Dermis microvascular lymphatic vessel endothelial cell (primary cell): ENCODE measurements at places on chromosomes 6 and 20.

GRCh38 chr20:40493071-40493470, 196.0 kb downstream of the MAFB start:
- no peak for DNase-seq

GRCh38 chr6:33592595-33593413, 12.7 kb upstream of the BAK1 start:
- no peak for DNase-seq

DNA sequence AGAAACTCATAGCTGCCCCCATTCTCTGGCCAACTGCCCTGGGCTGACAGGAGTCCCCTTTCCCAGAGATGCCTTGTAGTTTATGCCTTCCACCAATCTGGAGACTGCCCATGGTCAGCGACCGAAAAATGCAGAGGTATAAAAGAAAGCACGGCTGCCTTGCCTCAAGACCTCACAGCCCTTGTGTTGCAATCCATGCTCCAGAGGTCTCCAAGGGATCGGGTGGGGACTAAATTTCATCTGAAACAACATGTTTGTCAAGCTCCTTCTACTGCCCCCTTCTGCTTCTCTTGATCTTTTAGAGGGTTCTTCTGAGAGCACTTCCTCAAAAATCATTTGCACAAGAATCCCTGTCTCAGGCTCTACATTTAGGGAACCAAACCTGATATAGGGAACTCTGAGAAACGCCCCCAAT, 128.8 kb downstream of the PLCB1 start:
- DNase-seq, result no peak

DNA sequence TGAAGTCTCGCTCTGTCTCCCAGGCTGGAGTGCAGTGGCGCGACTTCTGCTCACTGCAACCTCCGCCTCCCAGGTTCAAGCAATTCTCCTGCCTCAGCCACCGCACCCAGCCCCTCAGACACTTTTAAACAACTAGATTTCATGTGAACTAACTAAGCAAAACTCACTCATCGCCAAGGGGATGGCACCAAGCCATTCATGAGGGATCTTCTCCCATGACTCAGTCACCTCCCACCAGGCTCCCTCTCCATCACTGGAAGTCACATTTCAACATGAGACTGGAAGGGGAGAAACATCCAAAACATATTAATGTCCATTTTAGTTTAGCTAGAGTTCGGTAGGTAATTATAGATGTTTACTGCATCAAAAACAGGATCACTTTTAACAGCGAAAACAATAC, 95.9 kb upstream of the PRL start:
- no peak for DNase-seq

GRCh38 chr20:58751979-58752378, 59.4 kb downstream of the NPEPL1 start:
- no peak for DNase-seq

DNA sequence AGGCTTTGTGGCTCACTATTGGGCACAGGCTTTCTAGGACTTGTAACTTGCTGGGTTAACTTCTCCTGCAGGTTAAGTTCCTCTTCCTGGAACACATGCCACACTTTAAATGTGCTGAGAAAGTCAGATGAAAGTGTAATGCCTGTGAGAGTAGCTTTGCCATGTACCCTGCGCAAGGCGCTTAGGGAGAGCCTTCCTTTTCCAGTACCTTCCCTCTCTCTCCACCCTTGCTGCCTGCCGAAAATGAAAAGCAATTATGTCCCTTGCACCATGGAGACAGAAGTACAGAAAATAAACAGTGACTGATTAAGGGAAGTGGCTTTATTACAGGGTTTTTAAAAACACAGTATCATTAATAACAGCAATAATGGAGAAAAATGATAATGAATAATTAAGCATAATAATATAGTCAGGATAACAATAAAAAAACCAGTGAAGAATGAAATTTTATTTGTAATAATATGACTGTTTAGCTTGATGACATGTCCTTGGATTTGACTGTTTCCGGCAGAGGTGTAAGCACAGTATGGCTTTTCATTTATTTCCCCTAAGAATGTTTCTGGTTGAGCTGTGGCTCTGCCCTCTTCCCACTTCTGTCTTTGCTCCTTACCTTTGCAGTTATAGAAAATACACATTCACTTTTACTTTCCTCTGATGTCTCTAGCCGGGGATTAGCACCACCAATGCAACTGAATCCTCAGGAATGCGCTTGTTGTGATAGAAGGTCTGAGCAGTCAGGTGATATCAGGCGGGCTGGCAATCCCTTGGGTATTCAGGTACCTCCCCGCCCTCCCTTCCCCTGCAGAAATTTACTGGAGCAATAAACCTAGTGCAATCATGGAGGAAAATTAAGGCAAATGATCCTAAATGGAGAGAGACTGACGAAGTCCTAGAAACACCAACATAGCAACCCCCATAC, 472.3 kb upstream of the CITED2 start:
- no peak for DNase-seq

DNA sequence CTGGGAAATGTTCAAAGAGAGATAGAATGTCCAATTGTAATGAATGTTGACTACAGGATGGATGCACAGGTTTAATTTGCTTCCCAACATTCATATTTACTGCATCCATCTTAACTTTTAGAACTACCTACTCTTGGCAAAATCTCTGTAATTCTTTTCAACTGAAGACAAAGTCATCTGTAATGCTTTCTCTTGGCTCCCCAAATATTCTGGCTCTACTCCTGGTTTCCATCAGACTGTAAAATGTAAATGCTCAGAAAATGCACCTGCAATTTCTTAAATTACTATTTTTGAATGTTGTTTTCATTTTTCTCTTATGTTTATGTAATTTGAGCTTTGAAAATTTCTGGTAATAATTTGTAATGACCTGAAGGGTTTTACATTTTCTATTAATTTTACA, 480.8 kb upstream of the IMPG1 start:
- DNase-seq, result no peak

- DNase-seq, result no peak
These were observed 797 bp upstream of the ZNF133 start for GRCh38 chr20:18287546-18287914.

DNA sequence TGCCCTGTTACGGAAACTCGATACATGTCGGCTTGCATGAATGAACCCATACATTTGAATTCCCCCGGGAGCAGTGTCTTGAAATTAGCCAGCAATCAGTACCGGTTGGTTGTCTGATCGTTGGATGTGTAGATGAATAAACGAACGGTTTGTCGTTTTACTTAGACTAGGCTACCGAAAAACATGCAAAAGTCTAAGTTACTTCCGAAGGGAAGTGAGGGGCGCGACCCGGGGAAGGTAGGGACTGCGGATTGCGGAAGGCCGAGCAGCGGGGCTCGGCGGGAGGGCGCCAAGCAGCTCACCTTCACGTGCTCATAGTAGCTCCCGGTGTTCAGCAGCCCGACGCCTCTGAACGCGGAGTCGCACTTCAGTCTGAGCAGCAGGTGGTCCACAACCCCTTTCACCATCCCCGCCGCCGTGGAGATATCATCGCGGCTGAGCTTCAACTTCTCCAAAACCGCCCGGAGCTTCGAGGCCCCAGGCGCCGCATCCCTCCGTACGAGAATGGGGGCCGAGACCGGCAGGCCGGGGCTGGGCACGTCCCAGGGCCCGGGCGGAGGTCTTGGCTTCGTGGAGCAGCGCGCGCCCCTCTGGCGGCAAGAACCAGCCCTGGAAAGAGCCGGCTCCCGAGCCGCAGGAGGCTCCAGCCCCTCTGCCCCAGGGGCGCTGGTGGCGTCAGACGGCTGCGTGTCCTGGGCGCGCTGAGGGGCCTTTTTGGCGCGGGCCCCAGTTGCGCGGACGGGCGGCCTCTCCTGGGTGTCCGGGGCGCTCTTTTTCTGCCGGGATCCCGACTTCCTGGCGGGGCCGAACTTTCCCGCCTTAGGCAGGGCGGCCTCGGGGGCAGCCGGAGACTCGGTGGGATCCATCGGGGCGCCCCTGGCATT, 632 bp downstream of the CGAS start:
- no peak for DNase-seq

DNA sequence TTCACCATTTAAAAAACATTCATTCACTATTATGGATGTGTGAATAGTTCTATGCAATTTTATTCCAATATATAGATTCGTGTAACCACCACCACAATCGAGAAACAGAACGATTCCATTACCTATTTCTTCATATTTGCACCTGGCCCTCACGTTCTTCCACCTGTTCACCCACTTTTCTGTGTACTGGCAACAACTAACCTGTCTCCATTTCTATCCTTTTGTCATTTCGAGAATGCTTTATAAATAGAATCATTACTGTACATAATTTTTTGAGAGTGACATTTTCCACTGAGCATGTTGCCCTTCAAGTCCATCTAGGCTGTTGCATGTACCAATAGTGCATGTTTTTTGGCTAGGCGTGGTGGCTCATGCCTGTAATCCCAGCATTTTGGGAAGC, 23.2 kb upstream of the STX11 start:
- no peak for DNase-seq

- no peak for DNase-seq
These were observed 126.0 kb upstream of the RREB1 start for GRCh38 chr6:6981681-6982322.
